ENCODE measurements at places on chromosomes 3 and 15. TPM values are rescaled to one million over a fixed set of nuclear protein-coding genes. Genes with fewer than 3 reads are reported as not detected.

DNA sequence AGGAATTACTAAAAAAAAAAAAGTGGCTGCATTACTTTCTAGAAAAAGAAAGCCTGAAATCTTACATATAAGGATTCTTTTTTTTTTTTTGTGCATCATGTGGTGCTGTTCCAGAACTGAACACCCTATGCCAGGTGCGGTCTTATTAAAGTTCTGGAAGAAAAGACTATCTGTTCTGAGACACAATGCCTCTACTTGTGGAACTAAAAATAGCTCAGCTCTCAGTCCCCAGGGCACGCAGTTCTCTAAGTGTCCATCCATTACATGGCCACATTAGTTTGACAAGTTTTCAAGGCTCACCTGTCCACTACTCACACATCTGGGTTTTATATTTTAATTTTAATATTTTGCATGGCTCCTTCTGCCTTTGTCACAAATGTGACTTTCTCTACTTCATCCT is 126.6 kb upstream of the ADAMTS9 start:
- DNase-seq, result no peak
- no peak overlapping the region for H3K4me3 ChIP-seq
- H3K4me1 ChIP-seq, result no peaks in the 10 kb centered on the region

GRCh38 chr3:157713101-157713500 is 209.9 kb upstream of the VEPH1 start:
- no peaks in the 10 kb centered on the region for H3K36me3 ChIP-seq
- no peaks in the 10 kb centered on the region for H3K27me3 ChIP-seq
- DNase-seq, result no peak

GRCh38 chr15:70140543-70141375 is 43.0 kb upstream of the TLE3 start:
- no peak for DNase-seq
- no peaks in the 10 kb centered on the region for H3K27me3 ChIP-seq
- peaks cover 15% of the 10 kb centered on the region for H3K4me1 ChIP-seq
- no peak overlapping the region for H3K4me3 ChIP-seq
- no peaks in the 10 kb centered on the region for H3K36me3 ChIP-seq
- no peak overlapping the region for H3K27ac ChIP-seq

Gene SLC9C1
- total RNA-seq, result not detected

DNA sequence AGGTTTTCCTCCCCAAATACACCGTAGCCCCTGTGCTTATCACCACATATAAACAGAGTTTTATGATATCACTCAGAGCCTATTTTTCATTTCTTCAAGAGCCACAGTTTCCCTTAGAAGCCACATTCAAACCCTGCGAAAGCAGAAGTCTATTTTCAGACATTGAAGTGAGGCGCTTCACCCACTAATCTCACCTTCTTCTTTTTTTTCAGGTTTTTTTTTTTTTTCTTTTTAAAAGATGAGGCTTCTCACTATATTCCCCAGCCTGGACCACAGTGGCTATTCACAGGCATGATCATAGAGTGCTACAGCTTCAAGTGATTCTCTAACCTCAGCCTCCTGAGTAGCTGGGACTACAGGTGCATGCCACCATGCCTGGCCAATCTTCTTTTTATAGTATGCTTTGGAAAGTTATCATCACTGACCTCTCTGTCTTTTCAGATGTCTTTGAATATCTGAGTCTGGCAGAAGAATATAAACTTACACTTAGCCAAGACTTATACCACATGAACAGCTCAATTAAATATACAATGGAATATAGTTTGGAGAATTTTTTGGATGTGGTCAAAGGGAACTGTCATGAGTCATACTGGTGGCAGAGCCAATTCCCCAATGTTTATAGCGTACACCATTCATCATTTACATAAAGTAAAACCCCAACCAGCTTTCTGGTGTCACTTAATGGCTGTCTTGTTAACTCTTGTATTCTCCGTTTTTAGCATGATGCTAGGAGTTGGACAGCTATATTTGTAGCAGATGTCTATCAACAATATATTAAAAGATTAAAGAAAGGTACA is 59.7 kb upstream of the CCDC50 start:
- no peak overlapping the region for H3K4me3 ChIP-seq
- H3K27ac ChIP-seq, result no peak overlapping the region
- no peak for DNase-seq
- H3K27me3 ChIP-seq, result no peaks in the 10 kb centered on the region
- no peaks in the 10 kb centered on the region for H3K36me3 ChIP-seq

DNA sequence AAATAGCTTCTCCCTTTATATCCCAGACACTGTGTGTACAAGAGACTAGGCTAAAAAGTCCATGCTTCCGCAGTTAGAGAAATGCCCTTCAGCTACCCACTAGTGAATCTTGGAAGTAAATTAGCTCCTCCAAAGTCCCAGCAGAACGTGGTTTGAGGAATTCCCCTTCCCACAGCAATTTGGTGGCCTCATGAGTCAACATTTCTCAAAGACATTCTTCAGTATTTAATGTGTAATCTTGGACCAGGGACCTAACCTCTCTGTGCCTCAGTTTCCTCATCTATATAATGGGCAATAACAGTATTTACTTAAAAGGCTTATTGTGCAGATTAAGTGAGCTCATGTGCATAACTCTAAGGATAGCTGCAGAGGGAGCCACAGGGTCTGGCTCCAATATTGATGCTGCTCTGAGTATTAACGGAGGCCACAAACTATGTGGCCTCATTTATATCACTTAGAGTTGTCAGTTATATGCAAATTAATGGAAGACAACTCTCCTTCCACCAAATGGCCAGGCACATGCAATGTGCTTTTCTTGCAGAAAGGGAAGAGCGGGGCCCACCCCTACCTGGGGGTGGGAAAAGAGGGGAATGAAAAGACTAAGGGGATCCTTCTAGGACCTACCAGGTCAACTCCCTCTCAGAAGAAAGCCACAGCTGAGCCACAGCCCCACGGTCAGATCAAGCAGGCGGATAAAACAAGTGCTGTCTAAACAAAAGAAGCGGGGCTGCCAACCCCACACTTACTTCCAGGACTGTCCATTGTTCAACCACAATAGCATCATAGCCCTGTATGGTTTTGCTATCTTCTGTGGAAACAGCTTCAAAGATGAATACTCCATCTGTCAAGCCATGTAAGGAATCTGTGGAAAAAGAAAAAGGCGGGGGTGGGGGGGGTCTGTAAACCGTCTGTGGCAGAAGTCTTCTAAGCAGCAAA is 92.4 kb downstream of the OXNAD1 start:
- no peak for DNase-seq
- no peaks in the 10 kb centered on the region for H3K27me3 ChIP-seq
- H3K4me3 ChIP-seq, result no peak overlapping the region
- no peaks in the 10 kb centered on the region for H3K4me1 ChIP-seq
- no peaks in the 10 kb centered on the region for H3K36me3 ChIP-seq
- no peak overlapping the region for H3K27ac ChIP-seq

GRCh38 chr3:13860001-13860400 is 19.9 kb downstream of the WNT7A start:
- no peak for DNase-seq
- H3K4me1 ChIP-seq, result no peaks in the 10 kb centered on the region
- no peak overlapping the region for H3K27ac ChIP-seq
- H3K36me3 ChIP-seq, result no peaks in the 10 kb centered on the region
- no peak overlapping the region for H3K4me3 ChIP-seq

DNA sequence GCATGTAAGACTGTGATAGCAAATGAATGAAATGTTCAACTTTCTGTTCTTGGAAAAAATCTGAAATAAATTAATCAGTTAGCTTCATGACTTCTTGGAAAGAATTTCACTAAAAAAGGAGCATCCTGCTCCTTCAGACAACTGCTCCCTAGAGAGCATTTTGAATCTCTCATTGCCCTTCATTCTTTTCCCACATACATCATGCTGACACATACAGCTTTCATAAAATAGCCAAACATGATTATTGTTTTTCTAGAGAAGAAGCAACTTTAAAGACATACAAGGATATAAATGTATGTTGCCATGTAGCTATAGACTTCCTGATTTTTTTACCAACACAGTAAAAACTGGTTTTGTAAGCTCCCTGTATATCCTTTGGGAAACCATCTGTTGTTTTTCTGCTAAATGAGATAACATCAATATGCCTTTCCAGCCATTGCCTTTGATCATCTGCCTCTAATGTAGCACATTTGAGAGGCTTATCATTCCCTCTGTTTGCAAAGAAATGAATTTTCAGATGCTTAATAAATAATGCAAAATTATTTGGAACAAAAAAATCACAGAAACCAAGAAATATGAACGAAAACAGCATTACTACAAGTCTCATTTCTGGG is 248.2 kb upstream of the GPR149 start:
- no peak for DNase-seq
- H3K4me1 ChIP-seq, result no peaks in the 10 kb centered on the region
- H3K27me3 ChIP-seq, result no peaks in the 10 kb centered on the region
- no peak overlapping the region for H3K4me3 ChIP-seq

DNA sequence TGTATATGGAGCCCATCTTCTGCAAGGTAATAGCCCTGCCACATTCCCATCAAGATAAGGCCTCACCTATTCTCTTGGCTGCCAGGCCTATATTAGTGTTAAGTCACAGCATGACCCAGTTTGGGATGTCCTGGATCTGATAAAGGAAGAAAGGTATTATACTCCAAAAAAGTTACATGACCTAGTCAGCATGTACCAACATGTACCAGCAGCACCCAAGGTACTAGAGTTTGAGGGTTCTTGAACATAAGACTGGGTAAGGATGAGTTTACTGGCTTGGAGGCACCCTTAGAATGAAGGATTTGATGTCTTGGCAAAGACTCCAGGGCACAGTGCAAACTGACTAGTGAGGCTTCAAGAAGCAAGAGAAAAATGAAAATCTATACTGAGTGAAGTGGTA is 232.5 kb downstream of the SQOR start:
- H3K27me3 ChIP-seq, result no peaks in the 10 kb centered on the region
- no peak for DNase-seq
- no peak overlapping the region for H3K4me3 ChIP-seq
- no peaks in the 10 kb centered on the region for H3K36me3 ChIP-seq
- no peak overlapping the region for H3K27ac ChIP-seq
- H3K4me1 ChIP-seq, result no peaks in the 10 kb centered on the region

DNA sequence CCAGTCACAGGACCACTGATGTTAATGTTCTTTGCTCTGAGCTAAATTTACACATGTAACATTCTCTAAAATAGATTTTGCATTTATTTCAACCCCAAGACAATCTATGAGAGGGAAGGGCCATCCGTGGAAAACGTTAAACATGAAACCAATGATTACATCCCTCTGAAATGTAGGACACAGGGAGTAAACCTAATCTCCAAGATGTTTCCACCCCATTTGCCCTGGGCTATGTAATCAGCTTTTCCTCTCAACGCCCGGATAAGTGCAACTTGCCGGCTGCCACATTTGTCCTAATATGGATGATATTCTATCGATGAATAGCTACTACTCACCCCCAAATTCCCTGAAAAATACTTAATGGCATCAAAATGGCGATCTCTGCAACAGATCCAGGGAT is 6.4 kb upstream of the FMN1 start:
- no peak overlapping the region for H3K4me3 ChIP-seq
- H3K4me1 ChIP-seq, result peaks cover 3% of the 10 kb centered on the region
- no peak for DNase-seq
- no peaks in the 10 kb centered on the region for H3K36me3 ChIP-seq
- H3K27ac ChIP-seq, result no peak overlapping the region

Gene LYSMD2
- 20.1 TPM for total RNA-seq

Gene VEPH1
- total RNA-seq, result 15.0 TPM

- H3K27me3 ChIP-seq, result no peaks in the 10 kb centered on the region
- peak; percentile 19 for DNase-seq
Measured at GRCh38 chr15:37134699-37135131, 34.4 kb upstream of the MEIS2 start.

- no peak overlapping the region for H3K27ac ChIP-seq
- H3K36me3 ChIP-seq, result no peaks in the 10 kb centered on the region
- H3K4me1 ChIP-seq, result peaks cover 22% of the 10 kb centered on the region
- H3K27me3 ChIP-seq, result no peaks in the 10 kb centered on the region
- DNase-seq, result no peak
Measured at GRCh38 chr3:9944271-9944670, 7.9 kb downstream of the PRRT3 start.

DNA sequence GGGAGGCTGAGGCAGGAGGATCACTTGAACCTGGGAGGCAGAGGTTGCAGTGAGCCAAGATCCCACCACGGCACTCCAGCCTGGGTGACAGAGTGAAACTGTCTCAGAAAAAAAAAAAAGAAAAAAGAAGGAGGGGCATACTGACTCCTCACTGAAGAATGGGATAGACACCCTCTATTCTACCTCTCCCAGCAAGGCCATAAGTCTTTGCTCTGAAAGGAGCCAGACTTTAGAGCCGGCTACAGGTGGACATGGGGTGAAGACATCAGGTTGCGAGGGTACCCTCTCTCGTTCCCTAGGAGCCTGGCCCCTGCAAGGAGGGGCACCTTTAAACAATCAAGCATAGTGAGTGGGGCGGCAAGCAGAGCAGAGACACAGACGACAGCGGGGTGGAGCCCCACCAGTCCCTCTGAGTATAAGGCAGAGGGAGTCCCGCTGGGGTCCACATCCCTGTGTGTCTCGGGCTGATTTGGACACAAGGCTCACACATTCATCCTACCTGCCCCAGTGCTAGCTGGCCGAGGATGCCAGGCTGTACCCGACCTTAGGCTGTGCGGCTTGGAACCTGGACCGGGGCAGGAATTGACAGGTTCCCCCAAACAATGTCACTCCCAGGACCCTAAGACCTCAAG is 1.1 kb downstream of the GRAMD2A start:
- H3K4me3 ChIP-seq, result no peak overlapping the region
- DNase-seq, result no peak
- H3K4me1 ChIP-seq, result peaks cover 7% of the 10 kb centered on the region
- no peak overlapping the region for H3K27ac ChIP-seq

Gene RSL24D1
- total RNA-seq, result 13.5 TPM

DNA sequence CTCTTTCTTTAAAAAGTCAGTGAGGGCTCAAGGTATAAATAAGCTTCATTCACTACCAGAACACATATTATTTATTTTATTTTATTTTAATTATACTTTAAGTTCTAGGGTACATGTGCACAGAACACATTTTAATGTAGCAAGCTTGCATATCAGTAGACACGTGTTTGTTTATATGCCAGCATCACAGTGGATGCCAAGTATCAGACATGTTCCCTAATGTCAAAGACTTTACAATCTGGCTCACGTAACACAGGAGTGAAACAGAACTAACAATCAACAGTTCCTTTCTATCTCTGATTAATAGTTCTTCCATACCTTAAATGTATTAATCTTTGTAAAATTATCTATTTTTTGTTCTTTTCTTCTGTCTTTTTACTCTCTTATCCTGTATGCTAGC is 23.3 kb upstream of the ENTPD3 start:
- no peak for DNase-seq
- H3K36me3 ChIP-seq, result no peaks in the 10 kb centered on the region
- no peaks in the 10 kb centered on the region for H3K27me3 ChIP-seq
- no peak overlapping the region for H3K27ac ChIP-seq
- no peaks in the 10 kb centered on the region for H3K4me1 ChIP-seq
- no peak overlapping the region for H3K4me3 ChIP-seq

DNA sequence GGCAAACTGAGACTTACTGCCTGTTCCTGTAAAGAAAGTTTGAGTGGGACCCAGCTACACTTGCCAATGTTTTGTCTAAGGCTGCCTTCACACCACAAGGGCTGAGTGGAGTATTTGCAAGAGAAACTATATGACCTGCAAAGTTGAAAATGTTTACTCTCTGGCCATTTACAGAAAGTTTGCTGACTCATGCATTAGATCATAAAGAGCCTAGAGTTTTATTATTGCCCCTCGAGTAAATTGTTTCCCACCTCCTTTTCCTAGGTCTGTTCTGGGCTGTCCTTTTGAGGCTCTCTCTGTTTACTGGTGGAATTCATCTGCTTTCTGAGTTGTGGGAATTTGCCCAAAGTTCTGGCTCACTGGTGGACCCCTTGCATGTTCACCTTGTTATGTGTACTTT is 6.7 kb upstream of the PROK2 start:
- DNase-seq, result no peak
- peaks cover 3% of the 10 kb centered on the region for H3K27me3 ChIP-seq
- no peaks in the 10 kb centered on the region for H3K36me3 ChIP-seq
- H3K4me1 ChIP-seq, result no peaks in the 10 kb centered on the region
- H3K4me3 ChIP-seq, result no peak overlapping the region
- H3K27ac ChIP-seq, result no peak overlapping the region
